ENCODE measurements at places on chromosomes 6 and 20.

DNA sequence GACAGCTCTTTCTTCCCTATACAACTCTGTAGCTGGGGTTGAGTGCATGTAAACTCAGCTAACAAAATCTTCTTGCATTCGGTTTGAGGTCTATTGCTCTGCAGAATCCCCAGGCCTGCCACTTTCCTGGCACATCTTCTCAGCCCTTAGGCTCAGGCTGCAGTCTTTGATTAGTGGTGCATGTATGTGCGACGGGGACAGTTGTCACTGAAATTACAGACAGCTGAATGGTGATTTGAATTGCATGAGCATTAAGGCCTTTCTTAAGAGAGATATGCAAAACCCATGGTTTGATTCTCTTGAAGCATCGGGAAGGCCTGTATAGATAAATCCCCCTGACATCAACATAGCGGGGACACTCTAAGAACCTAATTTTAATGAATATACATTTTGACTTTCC lies 222.8 kb downstream of the CDH26 start:
- DNase-seq: no peak

DNA sequence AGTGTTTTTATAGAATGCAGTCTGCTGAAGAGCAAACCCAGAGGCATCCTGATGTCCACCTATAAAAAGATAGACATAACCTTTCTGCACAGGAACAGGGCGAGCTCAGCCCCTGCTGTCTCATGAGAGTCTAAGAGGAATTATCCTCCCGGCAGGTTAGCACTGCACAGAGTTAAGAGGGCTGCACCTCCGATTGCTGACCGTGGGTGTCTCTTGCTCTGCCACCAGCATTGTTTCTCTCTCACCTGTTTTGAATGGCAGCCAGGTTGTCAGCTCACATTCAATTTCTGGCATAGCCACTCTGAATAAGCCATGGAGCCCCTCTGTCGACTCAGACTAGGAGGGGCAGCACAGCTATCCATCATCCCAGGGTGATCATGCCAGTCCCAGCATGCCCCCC lies 211.2 kb downstream of the PHACTR1 start:
- no peak for DNase-seq

GRCh38 chr20:23120261-23120660 lies 34.1 kb upstream of the CD93 start:
- no peak for DNase-seq

- no peak for DNase-seq
These were observed 36.9 kb downstream of the ARHGAP18 start for GRCh38 chr6:129672881-129673631.

- no peak for DNase-seq
These were observed 18.4 kb upstream of the ZNF76 start for GRCh38 chr6:35240838-35241801.

DNA sequence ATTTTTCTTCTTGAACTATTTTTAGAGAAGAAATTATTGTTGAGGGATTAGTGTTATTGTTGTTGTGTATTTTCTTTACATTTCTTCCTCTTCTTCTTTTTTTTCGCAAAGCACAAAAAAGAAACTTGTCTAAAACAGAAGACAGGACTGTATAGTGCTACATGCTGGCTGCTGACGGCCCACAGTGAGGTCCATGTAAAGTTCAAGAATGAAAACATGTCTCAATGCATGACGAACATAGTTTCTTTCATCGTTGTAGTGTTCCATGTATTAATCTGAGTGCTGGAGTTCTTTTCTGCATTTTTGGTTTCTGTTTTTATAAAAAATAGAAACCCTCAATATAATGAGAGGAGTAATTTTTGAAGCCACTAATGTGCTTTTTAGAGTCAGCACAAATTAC lies 462.9 kb upstream of the MARCKS start:
- no peak for DNase-seq
